ENCODE measurements at places on chromosomes 6 and 20.

DNA sequence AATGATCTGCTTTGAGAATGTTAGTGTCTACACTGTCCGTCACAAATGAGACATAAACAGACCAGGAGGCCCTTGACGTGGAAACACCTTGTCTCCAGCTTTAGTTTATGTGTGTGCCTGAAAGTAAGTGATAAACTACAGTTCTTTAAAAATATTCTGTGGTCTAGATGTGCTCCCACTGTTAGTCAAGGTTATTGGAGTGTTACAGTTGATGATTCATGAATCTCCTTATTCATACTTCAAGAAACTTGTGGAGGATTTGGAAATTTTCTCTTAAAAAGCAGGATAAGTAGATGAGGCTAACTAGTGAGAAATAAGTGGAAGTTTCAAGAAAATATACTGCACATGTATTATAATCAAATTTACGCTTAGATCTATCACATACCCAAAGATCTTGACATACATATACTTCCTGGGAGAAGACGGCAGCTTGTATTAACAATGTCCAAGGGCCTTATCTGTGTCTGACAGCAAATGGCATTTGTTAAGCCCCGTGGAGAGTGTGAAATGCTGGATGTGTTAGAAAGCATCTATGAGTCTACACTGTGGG is 90.5 kb upstream of the MBOAT1 start:
- no peak for ATAC-seq

DNA sequence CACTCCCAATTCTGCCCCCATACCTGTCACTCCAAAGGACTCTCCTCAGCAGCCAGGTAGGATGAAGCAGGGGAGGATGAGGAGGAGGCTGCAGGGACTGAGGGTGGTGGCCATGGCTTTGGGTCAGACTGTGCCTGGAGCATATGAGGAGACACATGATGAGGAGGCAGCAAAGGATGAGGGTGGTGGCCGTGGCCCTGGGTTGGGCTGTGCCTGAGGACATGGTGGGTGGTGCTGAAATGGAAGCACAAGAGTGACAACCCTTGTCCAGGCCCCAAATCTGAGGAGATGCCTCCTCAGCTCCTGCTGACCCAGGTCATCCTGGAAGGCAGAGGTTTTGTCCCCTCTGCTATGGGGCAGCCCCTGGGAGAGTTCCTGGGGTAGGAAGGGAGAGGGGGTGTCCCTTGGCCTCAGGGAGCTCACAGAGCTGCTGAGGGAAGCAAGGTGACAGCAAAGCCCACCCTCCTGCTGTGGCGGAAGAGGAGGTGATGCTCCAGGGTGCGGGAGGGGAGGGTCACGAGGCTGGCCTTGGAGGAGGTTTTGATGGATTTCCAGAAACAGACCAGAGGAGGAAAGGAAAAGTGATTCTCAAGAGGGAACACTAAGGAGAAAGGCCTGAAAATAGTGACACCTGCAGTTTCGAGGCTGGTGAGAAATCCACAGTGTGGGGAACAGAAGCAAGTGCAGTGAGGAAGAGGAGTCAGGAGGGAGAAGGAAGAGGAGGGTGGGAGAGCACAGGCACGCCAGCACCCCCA is 4.6 kb downstream of the RAET1G start:
- ATAC-seq: no peak

DNA sequence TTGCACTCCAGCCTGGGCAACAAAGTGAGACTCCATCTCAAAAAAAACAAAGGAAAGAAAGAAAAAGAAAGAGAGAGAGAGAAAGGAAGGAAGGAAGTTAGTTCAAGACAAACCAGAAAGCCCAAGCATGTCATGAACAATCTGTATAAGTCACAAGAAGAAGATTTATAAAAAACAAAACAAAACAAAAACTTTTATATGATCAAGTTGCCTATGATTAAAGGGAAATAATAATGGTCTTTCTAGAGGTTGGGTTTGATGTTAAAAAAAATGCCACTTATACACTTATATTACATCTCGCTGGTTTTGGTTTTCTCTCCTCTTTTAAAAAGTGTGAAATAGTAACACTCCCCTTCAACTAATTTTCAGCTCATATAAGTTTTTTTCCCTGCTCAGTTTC is 146.2 kb upstream of the CARMIL1 start:
- ATAC-seq: no peak

- ATAC-seq: peak; percentile 40
Measured at GRCh38 chr6:338815-339262, 46.6 kb downstream of the DUSP22 start.
